ENCODE measurements at places on chromosomes 5 and 9.
A peak's percentile ranks its signal among the peaks of the same experiment; 100 is the strongest.

DNA sequence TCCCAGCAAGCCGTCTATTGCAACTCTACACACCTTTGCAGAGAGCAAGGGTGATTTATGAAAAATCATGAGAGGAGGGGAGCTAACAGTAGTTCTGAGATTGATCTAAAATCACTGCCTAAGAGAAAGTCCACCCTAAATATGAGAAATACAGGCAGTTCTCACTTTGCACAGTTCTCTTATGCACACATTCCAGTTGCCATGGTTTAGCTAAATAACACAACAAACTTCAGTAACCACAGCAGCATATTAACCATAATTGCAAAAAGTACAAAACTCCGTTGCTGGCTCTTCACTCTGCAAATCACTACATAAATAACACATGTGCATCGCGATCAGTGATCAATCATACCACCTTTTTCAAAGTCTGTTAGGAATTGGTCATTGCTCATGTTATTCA lies 31.1 kb downstream of the PGGT1B start:
- no peak for DNase-seq

GRCh38 chr5:121350181-121350930 lies 501.3 kb upstream of the FTMT start:
- no peak for DNase-seq

GRCh38 chr5:123478546-123478945 lies 33.4 kb upstream of the CSNK1G3 start:
- DNase-seq = no peak

- no peak for DNase-seq
Observed at GRCh38 chr5:173535166-173535975, 81.1 kb downstream of the BOD1 start.

DNA sequence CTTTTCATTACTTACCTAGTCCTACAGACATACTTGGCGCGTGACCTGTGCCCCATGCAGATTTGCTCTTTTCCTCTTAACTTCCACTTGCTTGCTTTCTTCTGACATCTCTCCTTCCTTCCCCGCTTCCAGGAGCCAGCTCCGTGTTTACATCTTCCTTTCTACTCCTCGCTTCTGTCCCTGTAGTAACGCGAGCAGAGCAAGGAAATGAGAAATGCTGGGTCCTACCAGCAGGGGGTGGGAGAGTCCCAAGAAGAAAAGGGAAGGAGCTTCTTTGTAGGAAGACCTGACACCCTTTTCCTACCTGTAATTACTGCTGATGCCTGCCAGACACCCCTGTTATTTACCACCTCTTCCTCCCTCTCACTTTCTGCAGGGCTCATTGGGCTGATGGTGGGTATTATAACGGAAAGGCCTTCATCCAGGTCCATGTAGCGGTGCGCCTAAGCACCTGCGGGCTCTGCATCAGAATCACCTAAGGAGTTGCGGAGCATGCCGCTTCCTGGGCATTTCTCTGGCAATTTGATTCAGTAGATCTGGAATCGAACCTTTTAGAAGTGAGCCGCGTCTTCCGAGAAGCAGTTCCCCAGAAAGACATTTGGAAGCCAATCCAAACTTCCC lies 1260.8 kb upstream of the WWC1 start:
- DNase-seq = peak; percentile 5

DNA sequence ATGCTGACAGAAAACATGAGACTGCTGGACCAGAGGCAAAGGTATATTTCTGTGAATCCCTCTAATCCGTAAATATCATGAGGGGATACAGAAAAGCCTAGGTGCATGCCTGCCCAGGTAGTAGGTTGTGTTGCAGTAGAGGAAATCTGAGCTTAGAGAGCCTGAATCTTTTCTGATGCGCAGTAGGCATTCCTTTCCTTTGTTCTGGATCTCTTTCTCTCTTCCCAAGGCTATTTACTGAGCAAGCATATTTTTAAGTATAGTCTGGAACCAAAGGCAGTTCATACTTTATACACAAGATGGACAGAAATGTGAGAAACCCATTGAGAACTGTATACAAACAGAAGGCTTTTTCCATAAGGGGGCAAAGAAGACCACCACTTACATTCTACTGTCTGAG lies 359.3 kb downstream of the TMEM161B start:
- DNase-seq = no peak

GRCh38 chr9:9605681-9606080 lies 1007.1 kb downstream of the PTPRD start:
- no peak for DNase-seq

DNA sequence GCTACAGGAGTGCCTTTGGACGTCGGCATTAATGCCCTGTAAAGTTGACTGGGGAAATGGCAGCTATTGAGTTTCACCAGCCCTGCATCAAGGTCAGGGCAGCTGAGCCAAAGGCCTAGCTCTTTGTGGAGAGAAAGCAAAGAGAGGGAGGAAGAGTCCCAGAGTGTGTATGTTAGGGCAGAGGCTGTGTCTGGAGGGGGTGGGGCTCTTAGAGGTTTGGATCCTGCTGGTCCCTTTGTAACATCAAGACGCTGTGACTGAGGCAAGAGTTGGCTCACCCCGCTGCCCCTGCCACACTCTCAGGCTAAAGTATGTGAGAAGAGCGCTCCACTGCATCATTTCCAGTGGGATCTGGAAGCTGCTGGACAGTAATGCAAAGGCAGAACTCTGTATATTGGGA lies 34.3 kb downstream of the TMOD1 start:
- DNase-seq = no peak

GRCh38 chr5:149618581-149619248 lies 37.4 kb downstream of the ARHGEF37 start:
- DNase-seq = no peak

- no peak for DNase-seq
Observed at GRCh38 chr5:83050723-83051340, 26.4 kb downstream of the TMEM167A start.
